ENCODE measurements at places on chromosomes 11 and 22.

GRCh38 chr11:61773356-61773755 lies 19.0 kb downstream of the TMEM258 start:
- peak; percentile 40 for DNase-seq

GRCh38 chr11:69423611-69424385 lies 57.7 kb upstream of the LINC01488 start:
- DNase-seq: no peak

GRCh38 chr11:109121173-109121932 lies 300.6 kb upstream of the C11orf87 start:
- DNase-seq: no peak

GRCh38 chr11:4183410-4184057 lies 88.9 kb downstream of the RRM1 start:
- DNase-seq: no peak

DNA sequence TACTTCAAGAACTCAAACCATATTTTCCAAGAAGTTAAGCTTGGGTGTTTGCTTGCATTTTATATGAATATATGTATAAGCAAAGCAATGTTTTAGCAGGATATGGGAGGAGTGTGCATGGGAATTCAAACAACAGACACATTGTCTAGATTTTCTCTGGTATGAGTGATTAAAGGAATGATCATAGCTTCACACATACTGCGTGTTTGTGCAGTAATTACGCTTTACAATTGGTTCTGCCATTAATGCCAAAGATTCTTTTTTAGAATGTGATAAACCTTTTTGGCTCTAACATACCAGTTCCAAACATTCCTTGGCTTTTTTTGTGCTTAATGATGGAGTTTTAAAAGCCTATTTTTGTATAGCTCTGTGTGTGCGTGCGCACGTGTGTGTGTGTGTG lies 54.0 kb downstream of the CCDC34 start:
- DNase-seq: no peak

GRCh38 chr11:7021318-7021717 lies 1.0 kb downstream of the NLRP14 start:
- no peak for DNase-seq

- DNase-seq: no peak
These were observed 6.5 kb downstream of the POU2AF1 start for GRCh38 chr11:111372538-111372937.

DNA sequence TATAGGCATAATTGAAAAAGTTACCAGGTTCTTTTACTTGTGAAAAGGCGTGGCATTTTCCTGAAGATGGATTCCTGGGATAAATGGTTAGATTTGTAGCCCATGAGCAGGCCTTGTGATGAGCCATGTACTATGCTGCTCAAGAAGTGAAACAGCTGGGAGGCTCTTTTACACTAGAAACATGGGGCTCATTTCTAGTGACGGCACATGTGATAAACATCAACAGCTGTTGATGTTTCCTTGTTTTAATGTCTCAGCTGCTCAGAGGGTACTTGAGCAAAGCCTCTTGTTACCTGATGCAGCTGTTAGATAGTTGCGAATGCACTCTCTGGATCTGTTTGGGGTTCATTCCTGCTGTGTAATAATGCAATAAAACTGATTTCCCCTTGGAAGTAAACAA lies 396.8 kb downstream of the GUCY1A2 start:
- DNase-seq: no peak

GRCh38 chr11:104122011-104122635 lies 41.8 kb downstream of the PDGFD start:
- DNase-seq: no peak

DNA sequence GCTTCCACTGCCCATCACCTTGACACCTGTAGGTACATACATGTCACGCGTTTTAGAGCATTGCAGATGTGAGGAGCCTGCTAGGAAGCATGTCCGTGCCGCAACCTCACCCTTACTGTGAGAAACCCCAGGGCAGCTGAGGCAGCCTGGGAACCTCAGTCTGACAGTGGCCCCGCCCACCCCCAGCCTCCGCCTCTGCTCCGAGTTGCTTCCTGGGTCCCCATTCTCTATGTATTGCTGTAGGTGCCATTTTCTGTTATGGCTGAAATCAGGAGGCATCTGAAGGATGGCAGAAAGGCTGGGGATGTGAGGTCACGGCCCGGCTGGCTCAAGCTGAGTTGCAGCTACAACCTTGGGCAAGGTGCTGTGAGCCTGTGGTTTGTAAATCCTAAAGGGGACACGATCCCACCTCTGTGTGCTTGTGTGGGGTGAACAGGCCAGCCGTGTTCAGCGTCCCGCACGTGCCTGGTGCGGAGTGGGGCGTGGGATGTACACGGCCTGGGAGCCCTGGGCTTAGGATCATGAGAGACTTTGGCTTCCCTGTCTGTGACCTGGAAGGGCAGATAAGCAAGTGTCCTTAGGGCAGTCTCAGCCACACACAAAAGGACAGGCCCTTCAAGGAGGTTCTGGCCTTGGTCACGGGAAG lies 102.7 kb downstream of the PHF21B start:
- no peak for DNase-seq

GRCh38 chr22:27566602-27567001 lies 235.0 kb downstream of the MN1 start:
- no peak for DNase-seq

DNA sequence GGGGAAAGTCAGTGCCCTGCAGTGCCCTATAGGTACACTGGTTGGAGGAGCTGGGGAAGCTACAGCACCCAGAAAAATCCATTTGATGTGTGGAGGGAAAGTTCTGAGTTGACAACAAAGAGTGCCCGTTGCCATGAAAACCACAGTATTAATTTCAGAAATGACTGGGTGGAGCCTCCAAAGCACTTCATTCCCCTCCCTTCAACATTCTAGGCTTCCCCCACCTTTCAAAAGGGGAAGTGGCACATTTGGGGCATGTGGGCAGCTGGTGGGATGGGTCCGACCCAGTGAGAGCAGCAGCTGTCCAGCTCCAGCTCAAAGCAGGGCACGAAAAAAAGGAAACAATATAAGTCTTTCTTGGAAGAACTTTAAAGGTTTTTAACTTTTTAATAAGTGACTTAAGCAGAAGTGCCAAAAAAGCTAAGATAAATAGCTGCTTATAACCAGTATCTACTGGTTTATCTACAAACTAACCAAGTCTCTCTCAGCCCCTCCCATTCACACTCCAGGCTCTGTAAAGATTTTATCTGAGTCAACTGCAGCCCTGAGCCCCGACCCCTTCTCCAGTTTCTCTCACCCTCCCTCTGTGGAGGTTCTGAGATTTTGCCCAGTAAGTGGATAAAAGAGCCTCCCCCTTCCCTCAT lies 9.0 kb upstream of the AHNAK start:
- DNase-seq: no peak

DNA sequence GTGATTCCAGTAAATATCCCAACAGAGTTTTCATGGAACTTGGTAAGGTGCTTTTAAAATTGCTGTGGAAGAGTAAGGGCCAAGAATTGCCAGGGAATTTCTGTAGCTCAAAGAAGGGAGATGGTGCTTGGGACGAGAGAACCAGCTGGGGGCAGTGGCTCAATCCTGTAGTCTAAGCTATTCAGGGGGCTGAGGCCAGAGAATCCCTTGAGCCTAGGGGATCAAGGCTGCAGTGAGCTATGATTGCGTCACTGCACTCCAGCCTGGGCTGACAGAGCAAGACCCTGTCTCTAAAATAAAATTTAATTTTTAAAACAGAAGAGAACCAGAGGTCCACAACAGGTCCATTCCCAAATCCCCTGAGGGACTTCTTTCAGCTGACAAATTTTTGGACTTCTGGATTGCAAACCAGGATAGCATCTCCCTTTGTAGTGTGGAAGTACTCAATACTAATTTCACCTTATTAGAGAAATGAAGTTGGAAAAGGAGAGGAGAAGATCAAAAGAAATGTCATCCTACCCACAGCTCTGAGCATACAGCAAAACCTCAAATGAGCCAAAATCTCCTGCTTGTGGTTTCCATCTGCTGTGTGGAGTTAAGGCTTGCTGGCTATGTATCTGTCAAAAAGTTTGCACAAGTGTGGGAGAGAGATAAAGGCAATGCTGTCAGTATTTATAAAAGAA lies 59.2 kb upstream of the CLPB start:
- DNase-seq: no peak

DNA sequence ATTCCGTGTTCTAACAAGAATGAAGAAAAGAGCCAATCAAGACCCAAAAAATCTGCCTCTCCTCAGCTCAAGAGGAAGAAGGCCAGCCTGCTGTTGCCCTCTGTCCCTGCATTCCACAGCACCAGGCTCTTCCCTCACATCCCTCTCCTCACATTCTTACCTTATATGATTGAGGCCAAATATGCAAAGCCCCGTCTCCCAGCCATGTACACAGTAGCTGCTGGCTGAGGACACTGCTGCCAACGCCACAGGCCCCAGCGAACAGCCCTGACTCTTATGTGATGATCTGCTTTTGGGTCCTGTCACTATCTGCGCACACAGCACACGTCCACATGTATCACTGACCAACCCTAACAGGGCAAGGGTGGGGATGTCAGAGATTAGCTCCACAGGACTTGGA lies 60.2 kb downstream of the MICAL3 start:
- DNase-seq: no peak

DNA sequence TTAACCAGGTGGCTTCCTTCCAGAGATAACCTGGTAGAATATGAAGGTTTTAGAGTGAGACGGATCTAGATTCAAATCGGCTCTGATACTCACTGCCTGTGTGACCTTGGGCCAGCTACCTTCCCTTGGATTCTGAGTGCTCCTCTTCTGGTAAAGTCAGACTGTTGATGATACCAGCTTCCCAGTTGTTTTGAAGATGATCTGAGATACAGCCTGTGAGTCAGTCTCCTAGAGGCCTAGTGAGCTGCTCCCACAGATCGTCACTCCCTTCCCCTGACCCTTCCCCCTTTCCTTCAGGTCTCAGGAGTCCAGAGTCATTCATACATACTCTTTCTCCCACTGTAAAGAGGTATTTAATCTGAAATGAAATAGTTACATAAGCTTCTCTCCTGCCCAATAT lies 207.8 kb downstream of the GRIK4 start:
- no peak for DNase-seq

DNA sequence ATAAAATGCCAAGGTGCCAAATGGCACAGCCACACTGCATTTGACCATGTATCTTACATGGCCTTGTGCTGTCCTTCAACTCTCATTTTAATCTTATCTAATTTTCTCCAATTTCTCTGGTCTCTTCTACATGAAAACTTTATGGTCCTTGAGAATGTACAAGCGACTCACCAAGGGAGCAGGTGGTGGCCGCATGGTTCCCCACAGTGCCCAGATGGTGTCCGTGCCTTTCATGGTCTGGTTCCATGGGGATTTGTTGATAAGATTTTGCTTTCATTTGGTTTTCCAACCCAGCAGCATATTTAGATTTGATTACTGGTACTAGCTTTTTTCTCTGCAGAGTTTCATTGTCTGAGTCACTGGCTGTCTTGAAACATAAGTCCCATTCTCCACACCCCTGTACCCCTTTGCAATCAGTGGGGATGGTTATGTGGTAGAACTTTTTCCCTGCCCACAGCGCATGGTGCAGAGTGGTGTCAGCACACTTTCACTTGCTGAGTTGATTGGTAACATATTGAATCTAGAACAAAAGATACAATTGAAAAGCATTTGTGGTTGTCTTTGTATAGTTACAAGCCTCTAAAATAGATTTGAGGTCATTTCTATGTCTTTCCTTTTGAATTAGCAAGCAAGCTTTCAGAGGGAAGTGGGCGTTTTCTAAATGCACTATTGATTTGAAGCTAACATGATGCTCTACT lies 24.1 kb downstream of the ZNRF3 start:
- no peak for DNase-seq

- no peak for DNase-seq
These were observed 18.0 kb upstream of the UBASH3B start for GRCh38 chr11:122637541-122637940.
